ENCODE measurements at places on chromosomes 7 and 10. TPM values are rescaled to one million over a fixed set of nuclear protein-coding genes. Genes with fewer than 3 reads are reported as not detected.

GRCh38 chr7:90596671-90597562 lies 796 bp downstream of the CDK14 start:
- DNase-seq = no peak

DNA sequence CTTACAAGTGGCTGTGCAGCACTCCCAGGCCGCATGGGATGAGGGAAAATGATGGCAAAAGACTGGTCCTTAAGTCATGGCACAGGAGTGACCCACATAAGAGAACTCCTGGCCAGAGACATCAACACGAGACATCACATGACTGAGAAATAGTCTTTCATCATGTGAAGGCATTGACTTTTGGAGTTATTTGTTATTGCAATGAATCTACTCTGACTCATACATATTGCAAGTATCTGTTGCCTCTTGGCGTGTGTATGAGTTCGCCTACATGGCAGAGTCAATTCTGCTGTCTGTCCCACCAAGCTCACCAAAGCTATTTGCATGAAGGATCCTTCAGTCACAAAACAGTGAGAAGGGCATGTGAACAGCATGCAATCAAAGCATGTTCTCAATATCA lies 59.7 kb upstream of the HABP2 start:
- no peak for DNase-seq

DNA sequence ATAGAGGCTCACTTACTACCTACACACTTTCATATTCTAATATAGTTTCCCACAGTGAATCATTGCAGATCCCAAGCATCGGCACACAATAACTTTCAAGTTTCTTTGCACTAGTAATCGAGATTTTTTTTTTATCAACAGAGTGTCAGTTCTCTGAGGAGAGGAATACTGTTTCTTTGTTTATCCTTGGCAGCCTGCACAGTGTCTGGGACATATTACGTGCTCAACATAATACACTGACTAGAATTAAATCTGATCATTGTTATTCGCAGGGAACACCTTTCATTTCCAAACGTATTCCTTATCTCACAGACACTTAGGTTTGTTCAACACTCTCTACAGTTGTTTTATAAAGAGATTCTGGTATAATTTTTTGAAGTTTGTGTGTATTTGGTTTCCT lies 95.3 kb downstream of the CACNA2D1 start:
- peak; percentile 27 for DNase-seq

- DNase-seq = no peak
These were observed 70.1 kb downstream of the CREB3L2 start for GRCh38 chr7:137931823-137932222.

DNA sequence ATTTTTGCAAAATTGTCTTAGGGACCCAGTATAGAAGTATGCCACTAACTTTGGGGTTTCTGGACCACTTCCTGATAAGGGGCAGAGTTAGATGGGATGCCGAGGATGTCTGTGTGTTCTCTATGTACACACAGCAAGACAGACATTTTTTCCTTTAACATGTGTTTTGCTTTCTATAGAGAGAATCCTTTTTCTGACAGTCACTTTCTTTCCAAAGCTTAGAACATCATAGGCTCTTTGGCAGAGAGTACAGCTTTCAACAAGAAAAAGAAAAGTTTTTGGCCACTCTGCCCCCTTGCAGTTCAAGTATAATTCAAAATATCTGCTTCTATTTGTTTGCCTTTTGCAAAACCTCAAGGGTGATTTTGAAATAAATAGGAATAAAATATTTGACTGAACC lies 44.1 kb downstream of the PAPSS2 start:
- DNase-seq = no peak

- DNase-seq = no peak
These were observed 168.0 kb downstream of the PTPN20 start for GRCh38 chr10:47079204-47079580.

DNA sequence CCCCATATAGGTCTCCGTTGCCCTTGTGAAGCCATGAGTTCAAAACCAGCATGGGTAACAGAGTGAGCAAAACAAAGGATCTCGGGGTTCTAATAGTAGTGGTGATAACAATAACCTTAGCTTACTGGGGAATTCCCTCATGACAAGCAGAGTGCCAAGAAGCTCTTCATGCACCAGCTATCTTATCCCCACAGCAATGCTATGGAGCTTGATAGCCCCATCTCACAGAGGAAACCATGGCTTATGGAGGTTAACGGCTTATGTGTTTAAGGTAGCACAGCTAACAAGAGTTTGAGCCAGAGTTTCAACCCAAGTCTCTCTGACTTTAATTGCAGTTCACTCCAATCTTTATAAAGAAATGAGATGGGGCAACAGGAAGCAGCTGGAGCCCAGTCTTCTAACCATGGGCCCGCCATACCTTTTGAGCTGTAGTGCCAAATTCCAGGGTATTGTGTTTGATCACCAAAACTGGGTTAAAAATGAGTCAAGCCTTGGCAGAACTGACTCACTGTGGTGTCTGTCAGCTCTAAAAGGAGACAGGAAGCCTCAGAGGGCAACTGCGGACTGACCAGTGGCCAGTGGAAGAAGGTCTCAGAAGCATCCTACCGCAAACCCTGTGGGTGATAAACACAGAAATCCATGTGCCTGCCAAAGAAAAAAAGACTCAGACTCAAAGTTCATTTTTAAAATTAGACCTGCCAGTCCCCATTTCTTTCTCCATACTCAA lies 16.5 kb upstream of the PLAU start:
- no peak for DNase-seq

DNA sequence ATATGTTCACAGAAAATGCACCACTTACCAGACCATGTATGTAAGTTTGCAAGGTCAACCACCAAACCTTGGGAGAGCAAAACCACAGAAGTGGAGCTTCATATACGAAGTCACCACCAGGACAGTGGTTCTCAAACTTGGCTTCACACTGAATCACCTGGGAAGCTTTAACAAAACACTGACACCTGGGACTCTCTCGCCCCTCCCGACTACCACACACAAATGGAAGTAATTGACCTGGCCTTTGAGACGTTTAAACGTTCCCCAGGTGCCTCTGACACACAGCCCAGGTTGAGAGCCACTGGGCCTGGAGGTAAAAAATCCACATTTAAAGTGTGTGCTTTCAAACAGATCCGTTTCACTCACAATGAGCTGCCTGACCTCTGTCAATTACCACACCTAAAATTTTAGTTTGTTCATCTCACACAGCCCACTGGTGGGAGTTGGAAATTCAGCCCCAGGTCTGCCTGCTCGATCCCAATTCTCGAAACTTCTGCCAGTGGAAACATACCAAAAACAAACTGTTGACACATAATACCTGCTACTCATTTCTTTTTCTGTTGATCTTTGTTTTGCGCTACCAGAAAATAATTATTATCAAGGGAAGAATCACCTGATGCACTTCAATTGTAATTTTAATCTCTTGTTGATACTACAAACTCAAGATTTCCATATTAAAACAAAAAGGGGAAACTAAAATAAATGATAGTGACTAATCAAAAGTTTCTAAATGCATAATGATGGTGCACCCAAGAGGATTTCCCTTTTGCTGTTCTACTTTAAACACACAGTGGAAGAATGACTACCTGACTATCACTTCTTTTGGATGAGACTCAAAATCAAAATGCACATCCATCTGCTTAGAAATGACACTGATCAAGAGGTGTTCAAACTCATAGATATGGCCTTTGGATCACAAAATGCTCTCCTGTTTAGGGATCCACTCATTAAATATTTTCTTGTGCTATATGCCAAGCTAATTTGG lies 26.6 kb downstream of the CDNF start:
- no peak for DNase-seq

GRCh38 chr7:901388-902154 lies 25.2 kb downstream of the GET4 start:
- DNase-seq = peak; percentile 80

DNA sequence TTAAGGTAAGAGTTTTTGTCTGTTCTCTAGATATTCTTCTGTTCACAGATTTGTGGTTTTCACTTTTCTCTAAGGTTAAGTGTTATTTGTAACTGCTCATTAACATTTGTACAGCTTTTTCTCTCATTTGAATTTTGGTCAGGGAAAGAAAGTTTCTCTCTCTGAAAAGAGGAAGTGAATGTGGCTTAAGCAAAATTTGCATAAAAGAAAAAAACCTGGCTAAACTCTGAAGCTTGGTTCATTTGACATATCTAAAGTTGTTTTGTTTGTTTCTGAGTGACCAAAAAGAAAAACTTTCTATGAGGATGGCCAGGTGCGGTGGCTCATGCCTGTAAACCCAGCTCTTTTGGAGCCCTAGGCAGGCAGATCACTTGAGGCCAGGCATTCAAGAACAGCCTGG lies 22.0 kb upstream of the SLC26A4 start:
- no peak for DNase-seq

DNA sequence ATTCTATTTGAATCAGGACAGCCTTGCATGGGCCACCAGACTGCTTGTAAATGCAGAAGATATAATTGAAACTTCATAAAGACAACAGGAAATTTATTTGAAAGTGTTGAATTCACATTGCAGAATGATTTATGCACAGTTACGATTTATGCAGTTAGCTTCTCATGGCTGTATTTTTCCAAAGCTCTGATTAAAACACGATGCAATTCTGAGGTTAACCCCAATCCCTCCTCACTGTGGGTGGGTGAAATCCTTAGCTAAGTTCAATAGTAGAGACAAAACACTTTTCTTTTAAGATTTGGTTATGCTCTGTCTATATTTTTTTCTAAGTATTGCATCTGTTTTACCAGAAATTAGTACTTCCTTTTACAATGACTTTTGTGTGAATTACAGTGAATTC lies 728.8 kb upstream of the IGFBP3 start:
- no peak for DNase-seq

DNA sequence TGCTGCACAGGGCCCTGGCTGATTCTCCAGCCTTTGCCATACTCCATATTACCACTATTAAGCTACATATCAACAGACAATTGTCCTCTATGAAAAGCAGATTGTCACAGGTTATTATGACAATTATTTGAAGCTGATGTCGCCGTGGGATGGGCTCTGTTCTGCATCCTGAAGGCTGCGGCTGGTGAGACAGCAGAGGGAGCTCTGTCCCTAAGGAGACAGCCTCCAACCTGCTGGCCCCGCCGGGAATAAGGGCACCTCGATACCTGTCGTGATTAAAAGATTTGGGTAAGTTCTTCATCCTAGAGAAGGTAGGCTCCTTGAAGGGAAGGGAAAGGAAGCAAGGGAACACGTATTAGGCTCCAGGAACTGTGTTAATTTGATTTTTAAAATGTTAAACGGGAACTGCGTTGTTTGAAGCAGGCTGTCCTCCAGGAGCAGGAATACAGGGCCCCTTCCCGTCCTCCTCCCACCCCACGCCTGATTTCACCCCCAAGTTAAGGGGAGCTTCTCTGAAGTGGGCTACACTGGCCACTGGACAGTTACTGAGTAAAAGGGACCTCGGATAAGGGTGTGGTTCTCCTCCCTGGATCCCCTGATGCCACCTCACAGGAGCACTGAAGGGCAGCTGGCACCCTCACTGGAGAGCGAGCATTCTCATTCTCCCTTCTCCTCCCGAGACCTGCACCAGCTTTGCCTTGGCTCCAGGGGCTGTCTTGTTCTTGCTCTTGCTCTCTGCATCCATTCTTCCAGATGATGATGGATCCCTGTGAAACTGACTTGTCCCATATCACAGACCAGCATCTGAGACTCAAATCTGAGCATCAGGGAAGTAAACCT lies 11.8 kb upstream of the TIAL1 start:
- DNase-seq = peak; percentile 69

DNA sequence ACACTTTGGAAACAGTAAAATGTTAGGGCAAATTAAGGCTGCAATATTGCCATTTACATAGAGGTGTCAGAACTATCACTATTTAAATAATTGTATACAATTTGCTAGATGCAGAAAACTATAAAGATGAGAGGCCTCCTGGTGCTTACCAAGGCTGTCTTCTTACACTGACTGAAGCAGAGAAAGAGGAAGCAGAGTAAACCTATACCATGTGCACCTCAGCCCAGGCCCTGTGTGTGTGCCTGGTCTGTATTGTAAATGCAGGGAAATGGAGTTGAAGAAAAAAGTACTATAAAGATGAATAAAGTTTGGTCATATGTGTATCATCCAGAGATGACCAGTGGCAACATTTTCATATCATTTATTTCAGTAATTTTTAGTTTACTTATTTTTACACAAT lies 29.2 kb downstream of the ELMO1 start:
- no peak for DNase-seq

DNA sequence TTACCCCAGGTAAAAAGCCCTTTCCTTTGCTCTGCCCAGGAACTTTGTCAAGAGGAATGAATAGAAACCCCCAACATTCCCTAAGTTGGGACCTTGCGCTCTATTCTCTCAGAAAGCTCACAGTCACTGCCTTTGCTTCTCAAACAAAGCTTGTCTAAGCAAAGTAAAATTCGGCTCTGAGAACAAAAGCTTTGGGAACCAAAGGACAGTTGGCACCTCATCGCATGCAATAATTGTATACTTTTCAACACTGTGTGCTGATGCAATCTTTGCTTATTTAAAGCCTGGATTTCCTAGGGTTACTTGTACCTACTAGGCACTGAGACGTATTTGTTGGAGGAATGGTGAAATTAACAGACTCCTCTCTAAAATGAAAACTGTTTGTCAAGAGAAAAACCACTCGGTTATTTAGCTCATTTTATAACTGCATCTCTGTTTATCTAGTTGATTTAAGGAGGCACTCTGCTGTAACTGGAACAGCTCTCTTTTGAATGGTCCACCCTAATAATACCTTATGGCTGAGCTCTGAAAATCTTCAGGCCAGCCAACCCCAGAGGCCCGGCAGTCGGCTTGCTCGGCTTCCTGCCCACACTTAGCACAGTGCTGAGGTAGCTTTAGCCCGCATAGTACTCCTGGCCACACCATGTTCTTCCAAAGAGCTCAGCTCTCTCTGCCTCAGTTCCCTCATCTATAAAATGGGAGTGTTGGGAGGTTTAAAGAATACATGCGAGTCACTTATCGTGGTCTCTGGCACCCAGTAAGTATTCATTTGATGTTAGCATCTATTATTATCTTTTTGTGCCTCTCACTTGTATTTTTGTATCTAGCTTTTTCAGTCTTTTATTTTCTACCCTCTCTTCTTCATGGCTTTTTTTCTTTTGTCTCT lies 80.2 kb upstream of the PRR15 start:
- DNase-seq = no peak

DNA sequence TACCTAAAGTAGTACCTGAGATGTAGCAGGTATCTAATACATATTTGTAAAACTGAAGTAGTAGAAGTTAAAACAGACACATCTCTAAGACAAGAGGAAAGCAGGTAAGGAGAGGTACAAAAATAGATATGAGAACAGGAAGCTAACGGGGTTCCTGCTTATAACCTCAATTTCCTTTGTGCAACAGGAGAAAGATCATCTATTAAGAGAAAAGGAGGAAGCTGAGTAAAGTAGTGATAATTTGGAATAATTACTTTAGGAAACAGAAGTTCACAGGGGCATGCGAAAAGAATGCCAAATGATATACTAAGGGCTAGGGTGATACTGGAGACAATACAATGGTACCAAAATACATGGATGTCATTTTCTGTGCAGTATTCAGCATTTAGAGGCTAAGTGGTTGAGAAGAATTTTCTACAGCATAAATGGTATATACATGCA lies 108.7 kb downstream of the NRBF2 start:
- no peak for DNase-seq

GRCh38 chr7:23120106-23120505 lies 14.5 kb downstream of the KLHL7 start:
- DNase-seq = no peak

The TMEM176B gene
- total RNA-seq = 3.9 TPM

The PITRM1 gene
- 162 TPM for total RNA-seq

The SLC18A3 gene
- not detected for total RNA-seq

The WAPL gene
- 89.8 TPM for total RNA-seq

The UCMA gene
- total RNA-seq = not detected

The EGFR gene
- total RNA-seq = 45.0 TPM

The NT5C3A gene
- 23.8 TPM for total RNA-seq

The CLEC2L gene
- total RNA-seq = 0.81 TPM

The SORCS3 gene
- 1.7 TPM for total RNA-seq

The TMEM236 gene
- 0.47 TPM for total RNA-seq
